Natural killer cell (primary cell): ENCODE measurements at places on chromosomes 12 and 14.

DNA sequence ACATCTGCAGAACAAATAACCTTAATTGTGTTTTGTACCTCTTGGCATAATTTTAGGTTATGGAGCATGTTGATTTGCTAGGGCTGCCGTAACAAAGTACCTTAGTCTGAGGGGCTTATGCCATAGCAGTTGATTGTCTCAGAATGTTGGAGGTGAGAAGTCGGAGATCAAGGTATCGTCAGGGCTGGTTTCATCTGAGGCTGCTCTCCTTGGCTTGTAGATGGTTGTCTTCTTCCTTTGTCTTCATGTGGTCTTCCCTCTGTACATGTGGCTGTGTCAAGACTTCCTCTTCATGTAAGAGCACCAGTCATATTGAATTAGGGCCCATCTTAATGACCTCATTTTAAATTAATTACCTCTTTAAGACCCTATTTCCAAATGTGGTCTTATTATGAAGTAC lies 64.4 kb upstream of the PTHLH start:
- no peak overlapping the region for H3K4me3 ChIP-seq
- H3K4me1 ChIP-seq, result no peaks in the 10 kb centered on the region

DNA sequence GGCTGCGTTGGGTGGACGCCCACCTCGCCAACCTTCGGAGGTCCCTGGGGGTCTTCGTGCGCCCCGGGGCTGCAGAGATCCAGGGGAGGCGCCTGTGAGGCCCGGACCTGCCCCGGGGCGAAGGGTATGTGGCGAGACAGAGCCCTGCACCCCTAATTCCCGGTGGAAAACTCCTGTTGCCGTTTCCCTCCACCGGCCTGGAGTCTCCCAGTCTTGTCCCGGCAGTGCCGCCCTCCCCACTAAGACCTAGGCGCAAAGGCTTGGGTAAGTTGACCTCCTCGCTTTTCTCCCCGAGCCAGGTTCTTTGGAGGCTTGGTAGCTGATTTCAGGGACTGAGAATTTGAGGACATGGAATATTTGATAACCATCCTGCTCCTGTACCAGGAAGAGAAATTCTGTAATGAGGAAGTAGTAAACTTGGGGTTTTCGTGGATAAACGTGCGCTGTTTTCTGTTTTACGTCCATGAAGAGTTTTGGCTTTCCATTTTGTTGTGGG lies 530 bp downstream of the APAF1 start:
- H3K27ac ChIP-seq, result peak overlapping the region; percentile 46
- peak overlapping the region; percentile 82 for H3K4me3 ChIP-seq
- peak; percentile 40 for DNase-seq
- no peaks in the 10 kb centered on the region for H3K27me3 ChIP-seq

DNA sequence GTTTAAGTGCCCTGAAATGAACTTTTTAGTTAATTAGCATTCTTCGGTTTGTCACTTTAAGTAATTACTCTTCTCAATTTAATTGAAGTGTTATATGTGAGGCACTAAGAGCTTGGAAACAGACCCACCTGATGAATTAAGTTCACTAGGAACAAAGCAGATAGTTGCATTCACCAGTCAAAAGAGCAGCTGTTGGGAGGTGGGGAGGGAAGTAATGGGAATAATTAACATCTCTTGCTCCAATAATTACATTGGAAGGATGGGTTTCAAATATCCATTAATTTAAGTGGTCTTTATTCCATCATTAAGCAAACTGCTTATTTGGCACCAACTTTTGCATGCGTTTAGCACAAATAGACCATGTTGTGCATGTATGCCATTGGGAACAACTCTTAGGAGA lies 667.2 kb downstream of the GALC start:
- no peak overlapping the region for H3K27ac ChIP-seq
- no peaks in the 10 kb centered on the region for H3K27me3 ChIP-seq
- H3K4me3 ChIP-seq, result no peak overlapping the region
- H3K4me1 ChIP-seq, result no peaks in the 10 kb centered on the region
- no peak for DNase-seq

GRCh38 chr14:86935241-86935885 lies 1057.6 kb downstream of the GALC start:
- no peak overlapping the region for H3K27ac ChIP-seq
- H3K27me3 ChIP-seq, result no peaks in the 10 kb centered on the region
- DNase-seq, result no peak
- H3K4me1 ChIP-seq, result no peaks in the 10 kb centered on the region

DNA sequence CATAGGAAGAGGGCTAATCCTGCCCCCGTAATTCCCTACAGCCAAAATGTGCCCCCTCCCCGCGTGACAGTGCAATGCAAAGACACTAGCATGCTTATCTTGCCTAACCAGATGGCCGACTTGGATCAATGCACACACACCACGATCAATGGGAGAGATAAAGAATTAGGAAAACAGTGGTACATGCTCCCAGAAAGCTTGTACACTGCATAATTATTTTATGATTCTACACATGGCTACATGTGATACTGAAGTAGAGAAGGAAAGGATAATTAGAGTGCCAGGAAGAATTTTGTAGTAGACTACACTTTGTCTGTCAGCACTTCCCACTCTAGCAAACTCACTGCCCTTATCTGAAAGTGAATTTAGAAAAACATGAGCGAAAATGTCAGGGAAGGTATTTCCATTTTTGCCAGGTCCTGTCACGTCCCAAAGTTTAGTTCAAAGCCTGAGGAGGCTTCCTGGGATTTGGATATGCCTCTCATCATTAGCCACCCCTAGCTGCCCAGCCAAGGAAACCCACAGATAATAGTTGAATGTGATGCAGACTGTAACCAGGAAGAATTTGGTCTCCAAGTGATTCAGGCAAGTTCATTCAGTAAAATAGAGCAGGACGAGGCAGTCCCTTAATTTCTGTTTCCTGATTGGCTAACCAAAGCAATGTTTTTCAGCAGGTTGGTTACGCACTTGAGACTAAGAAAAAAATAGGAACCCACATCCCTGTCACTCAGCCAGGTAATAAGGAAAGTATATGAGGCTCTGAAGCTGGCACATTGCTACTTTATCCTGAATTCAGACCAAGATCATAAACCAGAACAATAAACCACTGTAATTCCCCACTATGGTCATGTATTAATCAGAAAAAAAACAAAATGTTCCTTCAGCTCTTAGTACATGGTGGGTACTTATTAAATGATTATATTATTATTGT lies 199.6 kb upstream of the OTX2 start:
- no peak for DNase-seq
- H3K27me3 ChIP-seq, result no peaks in the 10 kb centered on the region
- H3K36me3 ChIP-seq, result no peaks in the 10 kb centered on the region
- H3K27ac ChIP-seq, result no peak overlapping the region

- H3K36me3 ChIP-seq, result no peaks in the 10 kb centered on the region
- no peaks in the 10 kb centered on the region for H3K27me3 ChIP-seq
- peak overlapping the region; percentile 98 for H3K27ac ChIP-seq
- no peak overlapping the region for H3K4me3 ChIP-seq
Observed at GRCh38 chr12:91877022-91877421, 268.6 kb downstream of the BTG1 start.

- DNase-seq, result no peak
- H3K4me3 ChIP-seq, result no peak overlapping the region
- no peaks in the 10 kb centered on the region for H3K36me3 ChIP-seq
- no peak overlapping the region for H3K27ac ChIP-seq
Observed at GRCh38 chr12:5262885-5263284, 169.0 kb upstream of the NTF3 start.

GRCh38 chr12:49979016-49979586 lies 6.4 kb downstream of the AQP6 start:
- no peaks in the 10 kb centered on the region for H3K36me3 ChIP-seq
- peaks cover 10% of the 10 kb centered on the region for H3K4me1 ChIP-seq
- no peak overlapping the region for H3K27ac ChIP-seq
- no peaks in the 10 kb centered on the region for H3K27me3 ChIP-seq
- H3K4me3 ChIP-seq, result no peak overlapping the region

DNA sequence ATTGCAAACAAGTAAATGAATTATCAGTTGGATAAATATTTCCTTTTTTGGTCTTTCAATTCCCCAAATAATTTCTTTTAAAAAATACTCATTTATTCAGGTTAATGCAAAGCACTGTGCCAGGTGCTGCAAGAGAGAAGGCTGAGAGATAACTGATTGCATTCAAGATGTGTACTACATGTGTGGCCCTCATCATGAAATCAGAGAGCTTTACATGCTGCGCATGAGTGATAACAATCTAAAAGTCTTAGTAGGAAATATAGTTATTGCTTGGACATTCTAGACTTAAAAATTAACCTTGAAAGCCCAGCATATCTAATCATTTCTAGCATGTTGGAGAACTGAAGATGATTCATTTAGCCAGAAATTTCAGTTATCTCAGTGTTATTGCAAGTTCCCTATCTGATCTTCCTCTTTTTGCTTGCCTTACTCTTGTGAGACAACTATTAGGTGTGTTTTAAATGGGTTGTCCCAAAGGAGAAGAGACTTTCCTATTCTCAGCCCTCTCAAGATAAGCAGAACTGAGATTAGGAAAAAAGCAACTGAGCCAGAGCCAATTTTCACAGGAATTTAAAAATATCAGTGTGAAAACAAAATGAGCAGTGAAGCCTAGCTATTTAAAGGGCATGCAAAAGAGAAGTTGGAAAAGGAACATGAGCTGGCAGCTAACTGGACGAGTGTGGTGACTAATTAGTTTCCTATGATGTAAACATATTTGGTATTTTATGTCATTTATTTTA lies 60.9 kb downstream of the PLEKHA5 start:
- no peaks in the 10 kb centered on the region for H3K36me3 ChIP-seq
- H3K27ac ChIP-seq, result no peak overlapping the region
- H3K4me1 ChIP-seq, result no peaks in the 10 kb centered on the region
- no peaks in the 10 kb centered on the region for H3K27me3 ChIP-seq
- no peak overlapping the region for H3K4me3 ChIP-seq

DNA sequence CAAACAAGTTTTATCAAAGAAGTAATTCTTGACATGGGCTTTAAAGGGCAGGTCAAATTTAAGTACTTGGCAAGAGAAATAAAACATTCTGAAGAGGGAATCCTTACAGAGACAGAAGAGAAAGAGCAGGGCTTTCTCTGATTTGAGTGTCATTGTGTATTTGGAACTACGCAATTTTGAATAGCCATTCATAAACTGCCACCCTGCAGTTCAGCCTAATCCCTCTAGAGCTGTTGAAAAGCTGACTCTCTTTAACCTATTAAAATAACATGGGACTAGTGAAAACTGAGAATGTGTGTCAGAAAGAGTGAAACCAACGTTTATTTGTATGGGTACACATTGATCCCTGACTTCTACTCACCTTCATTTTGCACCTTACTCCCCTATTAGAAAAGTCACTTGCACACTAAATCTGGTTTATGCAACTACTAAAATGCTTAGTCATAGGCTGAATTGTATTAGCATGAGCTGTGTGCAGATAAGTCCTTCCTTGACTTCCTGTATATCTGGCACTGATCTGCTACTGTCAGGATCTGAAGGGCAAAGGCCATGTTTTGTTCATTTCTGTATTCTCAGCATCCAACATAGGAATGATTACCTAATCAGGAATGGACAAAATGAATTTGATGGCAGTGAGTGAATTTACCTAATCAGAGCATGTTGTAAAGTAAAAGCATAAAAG lies 458.9 kb downstream of the NOVA1 start:
- H3K4me3 ChIP-seq, result no peak overlapping the region
- no peaks in the 10 kb centered on the region for H3K36me3 ChIP-seq
- H3K27me3 ChIP-seq, result no peaks in the 10 kb centered on the region

DNA sequence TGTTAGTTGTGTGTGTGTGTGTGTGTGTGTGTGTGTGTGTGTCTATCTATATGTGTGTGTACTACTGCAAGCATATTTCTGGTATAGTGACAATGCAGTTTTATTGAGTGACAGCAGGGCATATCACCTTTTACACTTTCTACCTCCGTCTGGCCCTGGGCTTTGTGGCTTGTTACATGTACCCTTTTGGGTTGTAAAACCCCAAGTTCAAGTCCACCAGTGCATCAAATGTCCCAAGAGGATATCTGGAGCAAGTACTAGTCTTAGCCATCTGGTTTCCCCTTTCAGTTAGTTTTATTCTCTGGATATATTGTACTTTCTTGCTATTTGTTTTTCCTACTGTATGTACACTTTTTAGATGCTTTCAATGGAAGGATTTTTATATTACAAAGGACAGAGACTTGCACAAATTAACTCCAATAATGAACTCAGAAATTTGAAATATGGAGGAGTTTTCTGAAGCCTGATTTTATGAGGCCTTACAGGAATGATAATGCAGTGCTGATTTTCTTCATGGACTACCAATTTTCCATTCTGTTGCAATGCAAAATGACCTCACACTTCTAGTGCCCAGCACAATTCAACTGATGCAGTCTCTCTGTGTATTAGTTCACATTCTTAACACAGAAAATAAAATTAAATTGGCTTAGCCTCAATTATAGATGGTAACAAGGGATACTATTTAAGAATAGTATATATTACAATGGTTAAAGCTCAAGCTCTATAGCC lies 29.1 kb downstream of the SLC16A7 start:
- no peaks in the 10 kb centered on the region for H3K27me3 ChIP-seq
- no peaks in the 10 kb centered on the region for H3K4me1 ChIP-seq
- DNase-seq, result no peak
- H3K4me3 ChIP-seq, result no peak overlapping the region
- H3K27ac ChIP-seq, result no peak overlapping the region

DNA sequence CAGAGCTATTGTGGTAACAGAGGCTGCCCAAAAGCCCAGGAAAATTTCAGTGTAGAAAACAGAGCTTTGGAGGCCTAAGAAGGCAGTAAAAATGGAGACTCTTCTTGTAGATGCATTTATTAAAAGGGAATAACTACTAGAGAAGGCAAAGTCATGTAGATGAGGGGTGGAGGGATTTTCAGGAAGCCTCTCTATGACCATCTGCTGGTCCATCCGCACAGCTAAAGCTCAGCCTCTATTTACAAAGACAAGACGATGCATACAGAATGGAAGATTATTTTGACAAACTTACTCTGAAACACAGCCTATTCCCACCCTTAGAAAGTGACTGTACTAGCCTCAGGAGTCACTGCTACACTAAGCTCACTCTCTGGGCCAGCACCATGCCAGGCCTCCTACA lies 71.4 kb downstream of the GLRX5 start:
- H3K27me3 ChIP-seq, result no peaks in the 10 kb centered on the region
- DNase-seq, result no peak
- H3K27ac ChIP-seq, result no peak overlapping the region
- no peaks in the 10 kb centered on the region for H3K36me3 ChIP-seq
- H3K4me3 ChIP-seq, result no peak overlapping the region

DNA sequence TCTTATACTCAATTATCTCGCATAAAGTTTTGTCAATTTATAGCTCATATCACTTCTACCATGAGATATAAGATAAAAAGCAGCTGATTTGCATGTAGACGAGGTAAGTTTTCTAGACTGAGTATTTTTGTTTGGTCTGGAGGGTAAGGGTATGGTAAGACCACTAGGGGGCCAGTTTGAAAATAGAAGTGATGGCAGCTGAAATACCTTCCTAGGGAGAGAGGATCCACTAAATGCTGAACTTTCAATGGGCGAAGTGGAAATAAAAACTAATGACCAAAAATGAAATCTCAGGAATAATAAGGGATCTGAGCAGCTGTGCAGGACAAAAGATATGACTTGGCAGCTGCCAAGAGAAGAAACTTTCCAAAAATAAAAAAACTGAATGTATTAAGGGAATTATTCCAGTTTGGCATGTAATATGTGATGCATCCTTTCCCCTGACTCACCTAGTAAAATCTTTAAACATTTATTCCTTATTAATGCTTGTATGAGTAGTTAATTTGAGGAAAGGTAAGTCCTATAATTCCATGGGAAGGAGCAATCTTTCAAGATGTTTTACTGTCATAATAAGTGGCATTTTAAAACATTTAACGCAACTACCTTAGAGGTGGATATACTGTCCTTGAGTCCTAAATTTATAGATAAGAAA lies 754.5 kb downstream of the C12orf50 start:
- no peak overlapping the region for H3K4me3 ChIP-seq
- no peaks in the 10 kb centered on the region for H3K4me1 ChIP-seq
- no peak overlapping the region for H3K27ac ChIP-seq

GRCh38 chr12:90791445-90791844 lies 163.5 kb downstream of the CCER1 start:
- no peak overlapping the region for H3K27ac ChIP-seq
- no peaks in the 10 kb centered on the region for H3K36me3 ChIP-seq
- no peak for DNase-seq
- no peaks in the 10 kb centered on the region for H3K4me1 ChIP-seq
- H3K4me3 ChIP-seq, result no peak overlapping the region
